Spinal cord (tissue), 10 donors: ENCODE measurements at places on chromosomes 7 and 10.

GRCh38 chr7:81669476-81670105, 100.3 kb downstream of the HGF start:
- DNase-seq = no peak

GRCh38 chr10:43373461-43373860, 2.0 kb downstream of the FXYD4 start:
- no peak for DNase-seq

DNA sequence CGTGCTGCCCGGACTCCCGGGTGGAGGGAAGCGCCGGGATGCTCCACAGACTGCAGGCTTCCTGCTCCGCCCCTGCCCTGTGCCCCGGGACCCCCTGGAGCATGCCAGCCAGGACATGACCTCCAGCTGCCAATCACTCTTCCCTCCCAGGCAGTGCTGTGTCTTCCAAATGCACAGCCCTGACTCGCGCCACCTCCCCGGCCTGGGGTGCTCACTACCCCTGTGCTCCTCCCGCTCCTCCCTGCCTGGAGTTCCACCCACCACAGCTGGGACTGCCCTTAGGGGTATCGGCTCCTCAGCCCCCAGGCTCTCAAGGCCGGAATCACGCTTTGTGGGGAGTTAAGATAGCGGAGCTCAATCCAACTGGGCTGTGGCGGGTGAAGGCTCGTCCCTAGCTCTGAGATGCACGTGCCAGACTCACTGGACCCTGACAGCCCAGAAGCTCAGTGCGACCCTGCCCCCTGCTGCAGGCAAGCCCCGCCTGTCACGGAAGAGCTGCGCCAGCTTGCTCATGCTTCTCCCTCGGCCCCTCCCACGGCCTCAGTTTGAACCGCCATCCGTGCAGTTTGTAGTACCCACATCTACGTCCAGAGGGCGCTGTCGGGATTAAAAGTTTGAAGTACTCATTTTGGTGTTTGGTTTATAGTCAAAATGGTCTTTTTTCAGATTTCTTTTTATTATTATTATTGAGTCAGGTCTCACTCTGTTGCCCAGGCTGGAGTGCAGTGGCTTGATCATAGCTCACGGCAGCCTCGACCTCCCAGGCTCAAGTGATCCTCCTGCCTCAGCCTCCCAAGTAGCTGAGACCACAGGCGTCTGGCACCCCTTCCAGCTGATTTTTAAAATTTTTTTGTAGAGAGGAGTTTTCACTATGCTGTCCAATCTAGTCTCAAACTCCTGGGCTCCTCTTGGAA, 142.5 kb upstream of the TCERG1L start:
- peak; percentile 74 for DNase-seq

GRCh38 chr7:3042861-3043489, 692 bp downstream of the CARD11 start:
- DNase-seq = no peak

DNA sequence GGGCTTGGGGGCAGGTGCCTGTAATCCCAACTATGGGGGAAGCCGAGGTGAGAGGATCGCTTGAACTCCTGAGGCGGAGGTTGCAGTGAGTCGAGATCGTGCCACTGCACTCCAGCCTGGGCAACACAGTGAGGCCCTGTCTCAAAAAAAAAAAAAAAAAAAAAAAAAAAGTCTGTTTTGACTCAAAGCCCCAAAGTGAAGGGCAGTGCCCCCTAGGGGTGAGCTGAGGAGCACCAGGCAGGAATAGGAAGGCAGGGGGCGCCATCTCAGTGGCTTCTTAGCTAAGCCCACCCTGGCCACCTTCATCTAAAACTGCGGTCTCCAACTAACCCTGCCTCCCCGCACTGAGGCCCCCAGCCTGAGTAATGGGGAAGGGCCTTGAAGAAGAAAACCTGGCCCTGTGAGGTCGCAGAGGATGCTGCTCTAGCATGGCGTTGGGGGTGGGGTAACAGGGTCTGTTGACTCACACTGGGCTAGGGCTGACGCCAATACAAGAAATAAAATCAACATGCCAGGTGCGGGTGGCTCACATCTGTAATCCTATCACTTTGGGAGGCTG, 9.8 kb downstream of the PODXL start:
- DNase-seq = no peak

- no peak for DNase-seq
These were observed 39.9 kb upstream of the HDAC9 start for GRCh38 chr7:18455606-18456005.

DNA sequence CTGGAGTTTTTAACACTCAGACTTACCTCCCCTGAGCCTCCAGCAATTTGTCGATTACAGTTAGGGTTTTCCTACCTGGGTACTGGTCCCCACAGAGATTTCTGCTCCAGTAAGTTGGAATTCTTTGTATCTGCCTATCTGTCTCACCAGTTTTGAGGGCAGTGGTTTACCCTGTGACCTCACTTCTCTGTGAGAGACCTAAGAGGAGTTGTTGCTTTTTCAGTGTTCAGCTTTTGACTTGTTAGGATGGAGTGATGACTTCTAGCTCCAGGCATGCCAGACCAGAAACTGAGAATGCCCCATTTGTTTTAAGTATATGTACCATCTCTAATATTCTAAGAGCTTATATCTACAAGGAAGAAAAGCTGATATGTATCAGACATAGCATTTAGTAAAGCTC, 42.9 kb downstream of the CSGALNACT2 start:
- no peak for DNase-seq

DNA sequence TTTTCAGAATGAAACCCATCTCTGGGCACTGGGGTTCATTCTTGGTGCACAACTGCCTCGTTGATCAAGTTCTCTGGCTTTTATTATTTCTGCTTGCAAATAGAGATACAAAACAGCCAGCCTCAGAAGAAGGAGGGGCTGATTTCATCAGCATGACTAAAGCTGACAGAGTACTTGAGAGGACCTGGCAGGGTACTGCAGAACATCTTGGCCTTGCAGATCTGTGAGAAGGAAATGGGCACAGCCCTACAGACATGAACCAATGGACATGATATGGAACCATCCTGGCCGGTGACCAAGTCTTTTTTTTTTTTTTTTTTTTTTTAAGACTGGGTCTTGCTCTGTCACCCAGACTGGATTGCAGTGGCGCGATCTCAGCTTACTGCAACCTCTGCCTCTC, 240.6 kb downstream of the VTI1A start:
- no peak for DNase-seq

DNA sequence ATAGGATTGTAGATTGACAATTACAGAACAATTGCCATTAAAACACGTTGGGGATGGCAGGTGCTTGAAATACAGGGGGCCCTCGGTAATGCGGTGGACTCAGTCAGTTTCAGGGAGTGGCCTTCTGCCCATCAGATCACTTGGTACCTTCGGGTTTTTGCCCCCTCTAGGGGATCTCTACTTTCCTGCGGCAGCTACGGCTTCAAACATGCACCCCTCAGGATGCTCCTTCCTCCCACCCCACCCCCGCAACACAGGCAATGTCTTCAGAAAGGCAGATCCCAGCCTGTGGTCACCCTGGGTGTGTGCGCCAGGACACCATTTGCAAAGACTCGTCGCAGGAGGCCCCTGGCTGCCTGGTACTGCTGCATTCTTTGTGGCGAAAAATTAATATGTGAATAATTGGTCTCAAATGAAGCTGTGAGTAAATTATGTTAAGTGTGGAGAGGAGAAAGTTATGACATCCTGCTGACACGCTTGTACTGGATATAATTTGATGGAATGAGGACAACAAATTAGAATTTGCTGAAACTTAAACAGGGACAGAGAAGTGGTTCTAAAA, 431.0 kb upstream of the MKI67 start:
- peak; percentile 54 for DNase-seq

- DNase-seq = no peak
These were observed 196.1 kb upstream of the GALNT17 start for GRCh38 chr7:70935854-70936253.

- DNase-seq = no peak
These were observed 544.4 kb downstream of the SH2D4B start for GRCh38 chr10:81081887-81082620.

DNA sequence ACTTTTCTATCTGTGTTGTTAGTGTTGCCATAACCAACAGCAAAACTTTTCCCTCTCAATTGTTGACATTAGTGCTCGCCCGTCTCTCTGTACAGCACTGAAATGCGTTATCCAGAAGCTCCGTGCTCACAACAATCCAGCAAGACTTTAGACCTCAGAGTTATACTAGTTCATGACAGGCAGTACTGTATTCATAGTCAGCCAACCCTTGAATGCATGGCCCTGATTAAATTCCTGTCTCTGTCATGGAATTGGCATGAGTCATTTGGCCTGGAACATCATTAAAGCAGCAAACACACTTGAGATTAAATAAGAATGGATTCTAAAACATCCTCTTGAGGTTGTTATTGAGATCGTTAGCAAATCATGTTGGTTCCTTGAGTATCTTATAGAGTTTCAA, 405.5 kb upstream of the C7orf33 start:
- DNase-seq = no peak

DNA sequence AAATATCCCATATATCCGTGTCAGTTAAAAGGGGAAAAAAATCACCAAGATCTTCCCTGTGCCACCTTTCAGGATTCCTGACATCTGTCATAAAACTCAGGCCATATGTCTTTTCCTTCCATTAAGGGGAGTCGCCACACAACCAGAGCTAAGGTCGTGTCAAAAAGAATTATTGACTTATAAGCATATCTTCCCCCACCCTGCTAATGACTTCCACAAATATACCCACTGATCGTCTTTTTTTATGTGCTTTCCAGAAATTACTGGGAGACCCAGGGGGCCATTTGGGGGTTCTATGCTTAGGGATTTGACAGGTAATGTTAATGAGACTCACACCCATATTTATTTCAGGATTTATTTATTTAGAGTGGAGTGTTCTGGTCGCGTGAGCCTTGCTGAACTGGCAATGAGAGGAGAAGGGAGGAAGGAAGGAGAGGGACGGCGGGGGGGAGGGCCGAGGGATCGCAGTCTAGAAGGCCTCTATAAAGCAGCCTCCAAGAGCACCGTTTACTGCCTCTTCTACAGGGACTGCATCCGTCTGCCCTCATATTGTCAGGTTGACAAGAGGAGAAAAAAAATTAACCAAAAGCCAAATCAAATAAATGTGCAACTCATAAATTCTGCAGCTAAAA, 135.7 kb upstream of the MGMT start:
- DNase-seq = no peak

DNA sequence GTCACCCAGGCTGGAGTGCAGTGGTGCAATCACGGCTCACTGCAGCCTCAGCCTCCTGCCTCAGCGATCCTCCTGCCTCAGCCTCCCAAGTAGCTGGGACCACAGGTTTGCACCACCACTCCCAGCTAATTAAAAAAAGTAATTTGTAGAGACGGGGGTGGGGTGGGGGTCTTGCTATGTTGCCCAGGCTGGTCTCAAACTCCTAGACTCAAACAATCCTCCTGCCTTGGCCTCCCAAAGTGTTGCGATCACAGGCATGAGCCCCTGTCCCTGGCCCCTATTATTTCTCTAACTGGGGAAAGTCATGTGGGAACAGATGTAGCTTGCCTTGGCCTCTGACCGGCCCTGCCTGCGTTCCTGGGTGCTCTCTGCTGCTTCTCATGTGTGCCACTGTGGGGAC, 178.7 kb downstream of the RNF216 start:
- no peak for DNase-seq

GRCh38 chr10:91592266-91592975, 40.5 kb downstream of the PPP1R3C start:
- no peak for DNase-seq

GRCh38 chr7:20954711-20955619, 168.3 kb upstream of the SP8 start:
- no peak for DNase-seq

- DNase-seq = peak; percentile 80
These were observed 113.0 kb downstream of the SEC23IP start for GRCh38 chr10:120005207-120006201.
